ENCODE measurements at places on chromosomes 7 and 10. TPM values are rescaled to one million over a fixed set of nuclear protein-coding genes. Genes with fewer than 3 reads are reported as not detected.

- no peak overlapping the region for H3K27ac ChIP-seq
- H3K27me3 ChIP-seq: no peaks in the 10 kb centered on the region
- H3K36me3 ChIP-seq: peaks cover 88% of the 10 kb centered on the region
- no peak overlapping the region for H3K4me3 ChIP-seq
These were observed 58.6 kb downstream of the SND1 start for GRCh38 chr7:127710635-127711034.

DNA sequence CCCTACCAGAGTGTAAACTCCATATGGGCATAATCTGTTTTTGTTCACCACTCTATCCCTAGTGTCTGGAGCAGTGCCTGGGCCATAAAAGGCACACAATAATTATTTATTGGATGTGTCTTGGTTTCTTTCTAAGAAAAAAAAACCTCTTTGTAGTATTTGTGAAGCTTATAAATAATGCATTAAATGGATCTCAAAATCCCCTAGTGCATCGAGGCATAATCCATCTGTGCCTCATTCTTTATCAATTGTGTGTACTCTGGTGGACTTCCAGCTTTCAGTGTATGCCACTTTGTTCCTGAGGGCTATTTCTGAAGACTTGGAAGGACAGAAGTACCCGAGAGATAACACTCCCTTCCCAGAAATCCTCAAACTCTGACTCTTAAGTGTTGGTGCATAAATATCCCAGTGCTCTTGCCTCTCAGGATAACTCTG lies 255.0 kb upstream of the PHYHIPL start:
- no peak overlapping the region for H3K27ac ChIP-seq
- H3K4me3 ChIP-seq: no peak overlapping the region
- DNase-seq: no peak

LRRN3 gene
- not detected for total RNA-seq

CH25H gene
- not detected for total RNA-seq

PTN gene
- total RNA-seq: 6.4 TPM

CACNB2 gene
- total RNA-seq: 16.9 TPM
